ENCODE measurements at places on chromosomes 5 and 9. TPM values are rescaled to one million over a fixed set of nuclear protein-coding genes. Genes with fewer than 3 reads are reported as not detected.

- no peaks in the 10 kb centered on the region for H3K36me3 ChIP-seq
- H3K27me3 ChIP-seq: no peaks in the 10 kb centered on the region
- H3K4me3 ChIP-seq: no peak overlapping the region
- H3K27ac ChIP-seq: no peak overlapping the region
- no peak for DNase-seq
- H3K4me1 ChIP-seq: no peaks in the 10 kb centered on the region
Observed at GRCh38 chr9:36878986-36879982, 154.8 kb downstream of the PAX5 start.

GRCh38 chr5:85030316-85031084 lies 645.8 kb upstream of the EDIL3 start:
- no peaks in the 10 kb centered on the region for H3K4me1 ChIP-seq
- H3K27me3 ChIP-seq: no peaks in the 10 kb centered on the region
- no peak for DNase-seq
- no peak overlapping the region for H3K4me3 ChIP-seq
- no peak overlapping the region for H3K27ac ChIP-seq

DNA sequence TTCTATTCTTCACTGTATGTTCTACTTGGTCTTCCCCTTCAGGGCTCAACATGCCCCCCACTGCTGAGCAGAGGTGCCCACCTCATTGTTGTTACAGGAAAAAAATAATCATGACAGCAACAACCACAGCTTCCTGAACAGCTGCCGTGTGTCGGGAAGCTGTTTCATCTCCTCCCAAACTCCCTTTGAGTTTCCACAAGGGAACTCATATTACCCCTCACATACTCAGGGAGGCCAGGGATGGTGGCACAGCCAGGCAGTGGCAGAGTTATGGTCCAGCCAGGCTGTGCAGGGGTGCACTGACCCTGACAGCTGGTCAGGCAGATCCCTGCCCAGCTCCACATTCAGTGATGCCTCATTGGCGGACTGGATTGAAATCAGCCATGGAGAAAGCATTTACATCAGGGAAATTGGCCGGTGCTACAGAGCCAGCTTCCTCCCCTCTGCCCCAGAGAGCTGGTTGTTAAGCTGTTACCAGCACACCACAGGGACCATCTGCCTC lies 37.3 kb downstream of the SARDH start:
- H3K4me1 ChIP-seq: peaks cover 53% of the 10 kb centered on the region
- peak overlapping the region; percentile 91 for H3K27ac ChIP-seq
- peaks cover 4% of the 10 kb centered on the region for H3K27me3 ChIP-seq
- H3K36me3 ChIP-seq: no peaks in the 10 kb centered on the region
- DNase-seq: no peak

DNA sequence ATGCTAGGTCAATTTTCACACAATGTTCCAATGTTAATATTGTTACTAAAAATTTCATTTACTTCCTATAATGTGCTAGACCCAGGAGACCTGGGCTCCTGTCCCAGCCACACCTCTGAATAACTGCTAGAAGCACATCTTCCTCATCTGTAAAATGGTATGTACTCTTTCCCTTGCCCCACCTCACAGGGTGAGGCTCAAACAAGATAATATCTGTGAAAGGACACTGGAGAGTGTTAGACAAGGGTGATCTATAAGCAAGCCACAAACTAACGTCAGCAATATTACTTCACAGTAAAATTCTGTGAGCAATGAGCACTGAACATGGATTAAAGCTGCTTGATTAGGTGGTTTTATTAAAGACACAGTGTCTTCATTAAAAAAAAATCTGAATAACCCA lies 186.4 kb downstream of the EPB41L4A start:
- H3K4me3 ChIP-seq: no peak overlapping the region
- no peaks in the 10 kb centered on the region for H3K36me3 ChIP-seq
- H3K27me3 ChIP-seq: peaks cover 2% of the 10 kb centered on the region

- H3K4me3 ChIP-seq: peak within 1 kb of the TSS; percentile 94
- no peaks in the 10 kb centered on the region for H3K27me3 ChIP-seq
- peaks cover 32% of the 10 kb centered on the region for H3K4me1 ChIP-seq
- no peaks in the 10 kb centered on the region for H3K36me3 ChIP-seq
Observed at GRCh38 chr5:123511648-123512605, at the start of gene CSNK1G3. Gene CSNK1G3, plus strand, starts transcription at chr5:123512177. Its CDS starts 33,487 bp downstream, at chr5:123545664.

Gene AK3
- 25.4 TPM for total RNA-seq

Gene GRM6
- not detected for total RNA-seq

Gene ROPN1L
- total RNA-seq: 1.1 TPM

Gene NEUROG1
- total RNA-seq: not detected

Gene ADAMTSL2
- total RNA-seq: 0.44 TPM
